CD4-positive, CD25-positive, alpha-beta regulatory T cell (primary cell): ENCODE measurements at places on chromosomes 2 and 18. TPM values are rescaled to one million over a fixed set of nuclear protein-coding genes. Genes with fewer than 3 reads are reported as not detected.

- no peaks in the 10 kb centered on the region for H3K36me3 ChIP-seq
- no peaks in the 10 kb centered on the region for H3K4me1 ChIP-seq
- H3K27ac ChIP-seq = no peak overlapping the region
- no peak for DNase-seq
- H3K4me3 ChIP-seq = no peak overlapping the region
These were observed 352.6 kb upstream of the CWC22 start for GRCh38 chr2:180359522-180360282.

LIPG gene
- total RNA-seq = not detected

COL5A2 gene
- total RNA-seq = 0.22 TPM

DNA sequence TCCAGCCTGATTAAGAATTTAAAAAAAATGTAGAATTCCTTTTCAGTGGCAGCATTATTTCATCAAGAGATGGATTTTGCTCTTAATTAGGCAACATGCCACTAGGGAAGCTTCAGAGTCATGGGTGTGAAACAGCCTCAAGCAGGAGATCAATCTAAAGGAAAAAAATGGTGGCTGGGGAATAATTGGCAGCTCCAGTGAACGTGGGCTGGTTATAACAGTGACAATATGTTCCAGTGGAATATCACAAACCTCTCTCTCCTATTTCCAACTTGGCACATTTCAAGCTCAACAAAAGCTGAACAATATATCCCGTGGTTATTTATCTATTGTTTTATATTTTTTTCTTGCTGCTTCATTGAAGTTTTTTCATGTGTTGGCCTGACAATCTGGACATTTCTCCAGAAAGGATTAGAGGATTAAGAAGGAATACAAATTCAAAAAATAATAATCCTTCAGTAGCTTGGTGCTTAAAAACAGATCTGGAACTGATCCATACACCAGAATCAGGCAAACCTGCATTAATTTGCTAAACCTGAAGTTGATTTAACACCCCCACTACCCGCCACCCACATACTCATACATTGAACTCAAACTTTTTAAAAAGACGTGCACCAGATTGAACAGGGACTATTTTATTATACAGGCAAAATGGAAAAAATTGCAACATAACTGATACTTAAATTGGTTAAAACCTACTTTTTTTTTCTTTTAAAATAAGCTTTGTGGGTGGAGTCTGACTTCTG, 255.9 kb upstream of the SPRED2 start:
- no peaks in the 10 kb centered on the region for H3K27me3 ChIP-seq
- no peak overlapping the region for H3K27ac ChIP-seq
- H3K4me1 ChIP-seq = no peaks in the 10 kb centered on the region
- H3K4me3 ChIP-seq = no peak overlapping the region
- H3K36me3 ChIP-seq = no peaks in the 10 kb centered on the region
- DNase-seq = no peak

DNA sequence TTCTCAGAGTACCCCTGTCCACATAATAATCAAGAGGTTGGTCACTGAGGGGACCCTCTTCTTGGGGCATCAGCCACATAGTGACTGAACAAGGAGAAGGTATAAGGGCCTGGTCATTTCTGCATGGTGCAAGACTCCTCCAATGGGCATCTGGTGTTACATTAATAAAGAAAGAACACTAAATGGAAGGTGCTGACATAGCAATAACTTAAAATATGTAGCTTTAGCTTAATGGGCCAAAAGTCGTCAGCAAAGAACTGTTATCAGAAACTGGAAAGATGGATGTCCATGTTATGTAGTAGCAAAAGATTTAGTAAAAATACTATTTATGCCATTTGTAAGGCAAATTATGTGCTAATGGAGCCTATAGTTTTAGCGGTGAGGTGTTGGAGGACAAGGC, 916.5 kb upstream of the SOX11 start:
- H3K4me3 ChIP-seq = no peak overlapping the region
- no peak overlapping the region for H3K27ac ChIP-seq
- H3K4me1 ChIP-seq = no peaks in the 10 kb centered on the region
- no peaks in the 10 kb centered on the region for H3K36me3 ChIP-seq
- H3K27me3 ChIP-seq = no peaks in the 10 kb centered on the region
